ENCODE measurements at places on chromosomes 12 and 14.

DNA sequence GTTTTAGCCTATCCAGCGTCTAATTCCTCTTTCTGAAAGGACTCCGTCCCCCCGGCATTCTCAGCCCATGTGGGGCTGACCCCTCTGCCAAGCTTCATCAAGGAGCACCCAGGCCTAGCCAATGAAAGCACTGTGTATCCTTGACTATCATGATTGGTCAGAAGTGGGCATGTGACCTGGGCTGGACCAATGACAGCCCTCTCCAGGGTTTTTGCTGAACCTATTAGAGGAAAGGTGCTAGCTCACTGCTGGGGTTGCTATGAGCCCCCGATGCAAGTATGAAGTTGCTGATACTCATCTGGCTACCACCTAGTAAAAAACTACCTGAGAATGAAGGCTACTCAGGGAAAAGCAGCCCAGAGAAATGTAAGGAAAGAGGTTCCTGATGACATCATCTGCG lies 68.1 kb downstream of the LRRC74A start:
- DNase-seq = no peak

- DNase-seq = no peak
Observed at GRCh38 chr14:85620947-85621346, 91.0 kb downstream of the FLRT2 start.

DNA sequence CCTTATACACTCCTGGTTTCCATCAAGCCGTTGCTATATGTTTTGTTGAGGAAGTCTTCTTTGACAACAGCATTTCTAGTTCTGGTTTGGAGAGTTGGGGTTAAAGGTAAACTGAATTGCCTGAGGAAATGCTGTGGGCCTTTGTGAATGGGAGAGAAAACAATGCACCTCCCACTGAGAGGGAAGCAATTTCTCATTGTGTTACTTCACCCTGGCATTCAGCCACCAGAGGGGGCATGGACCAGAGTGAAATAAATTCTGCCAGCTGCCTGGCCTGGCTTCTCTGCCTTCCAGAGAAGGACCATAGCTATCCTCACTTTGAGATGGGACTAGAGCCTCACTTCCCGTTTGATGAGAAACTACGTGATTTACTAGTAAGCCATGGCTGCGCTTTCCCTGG lies 475.3 kb downstream of the EGLN3 start:
- no peak for DNase-seq

DNA sequence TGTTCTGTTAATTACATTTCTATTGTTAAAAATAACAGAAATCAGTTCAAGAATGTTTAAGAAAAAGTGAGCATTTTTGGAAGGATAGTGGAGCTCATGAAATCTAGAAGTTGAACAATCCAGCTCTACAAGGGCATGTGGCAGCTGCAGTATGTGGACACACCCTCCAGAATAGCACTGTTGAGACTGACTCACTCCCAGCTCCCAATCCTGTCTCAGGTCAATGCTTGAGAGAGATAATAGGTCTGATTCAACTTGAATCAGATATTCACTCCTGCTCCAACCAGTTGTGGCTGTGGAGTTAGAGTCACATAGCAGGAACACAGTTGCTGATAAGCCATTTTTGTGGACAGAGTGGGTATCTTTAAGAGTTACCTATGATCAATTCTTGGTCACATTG lies 113.0 kb upstream of the NTF3 start:
- no peak for DNase-seq

GRCh38 chr12:54053751-54054741 lies at the start of gene HOXC4:
Gene HOXC4 (plus strand): TSS chr12:54053835. CDS start chr12:54053923, 88 bp downstream.
- DNase-seq = no peak

- DNase-seq = no peak
Observed at GRCh38 chr14:24818058-24818822, 184.2 kb upstream of the GZMB start.

GRCh38 chr12:26878661-26879119 lies 45.7 kb upstream of the ITPR2 start:
- peak; percentile 46 for DNase-seq
